ENCODE measurements at places on chromosomes 4 and X. TPM values are rescaled to one million over a fixed set of nuclear protein-coding genes. Genes with fewer than 3 reads are reported as not detected.

CENPVL2 gene
- total RNA-seq: not detected

TRO gene
- 1.0 TPM for total RNA-seq

LONRF3 gene
- 7.3 TPM for total RNA-seq

NUDT11 gene
- 3.9 TPM for total RNA-seq

ARHGAP4 gene
- total RNA-seq: 96.7 TPM

ZCCHC18 gene
- total RNA-seq: 0.86 TPM

DRD5 gene
- total RNA-seq: not detected

FAM13A gene
- 0.86 TPM for total RNA-seq

CXCL5 gene
- not detected for total RNA-seq

PABPC1L2A gene
- total RNA-seq: not detected

DNA sequence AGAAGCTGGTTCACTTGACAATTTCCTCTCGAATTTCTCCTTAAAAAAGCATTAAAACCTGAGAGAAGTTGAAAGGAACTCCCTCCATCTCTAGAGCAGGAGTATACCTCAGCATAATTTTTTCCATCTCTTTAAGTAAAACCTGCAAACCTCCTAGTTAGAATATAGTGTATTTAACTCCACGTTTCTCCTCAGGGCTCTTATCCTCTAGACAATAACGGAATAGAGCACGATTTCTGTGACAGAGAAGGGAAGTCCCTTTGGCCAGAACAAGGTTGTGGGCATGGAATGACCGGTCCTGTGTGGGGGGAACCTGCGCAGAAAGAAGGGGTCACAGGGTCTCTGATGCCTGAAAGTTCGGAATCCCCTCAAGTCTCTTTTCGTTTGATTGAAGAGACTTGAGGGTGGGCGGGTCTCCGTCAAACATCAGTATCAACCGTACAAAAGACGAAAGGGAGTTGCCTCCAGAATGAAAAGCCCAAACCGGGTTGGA, 697 bp downstream of the ZNF280C start:
- DNase-seq: no peak

DNA sequence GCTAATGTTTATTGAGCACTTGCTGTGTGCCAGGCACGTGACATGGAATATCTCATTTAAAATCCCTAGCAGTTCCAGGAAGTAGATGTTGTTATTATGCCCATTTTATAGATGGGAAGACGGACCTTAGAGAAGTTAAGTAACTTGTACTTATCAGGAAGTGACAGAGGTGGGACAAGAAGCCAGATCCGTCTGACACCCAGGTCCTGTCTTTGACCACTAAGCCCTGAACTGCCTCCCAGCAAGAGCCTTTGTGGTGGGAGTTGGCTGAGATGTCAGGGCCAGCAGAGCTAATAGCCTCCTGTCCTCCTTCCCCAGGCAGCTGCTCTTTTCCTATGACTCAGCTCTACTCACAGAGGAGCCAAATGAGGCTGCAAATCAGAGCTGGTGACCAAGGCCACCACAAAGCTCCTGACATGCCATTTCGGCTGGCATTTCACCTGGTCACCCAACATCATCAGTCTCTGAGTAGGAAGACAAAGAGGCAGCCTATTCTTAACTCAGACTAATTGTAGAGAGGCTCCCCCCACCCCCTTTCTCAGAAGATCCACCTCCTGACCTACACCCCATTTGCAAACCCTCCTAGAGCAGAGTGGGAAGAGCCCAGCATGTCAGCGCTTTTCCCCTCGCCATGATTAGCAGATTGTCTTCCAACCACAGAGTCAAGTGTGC, 175.1 kb upstream of the KIT start:
- DNase-seq: no peak

DNA sequence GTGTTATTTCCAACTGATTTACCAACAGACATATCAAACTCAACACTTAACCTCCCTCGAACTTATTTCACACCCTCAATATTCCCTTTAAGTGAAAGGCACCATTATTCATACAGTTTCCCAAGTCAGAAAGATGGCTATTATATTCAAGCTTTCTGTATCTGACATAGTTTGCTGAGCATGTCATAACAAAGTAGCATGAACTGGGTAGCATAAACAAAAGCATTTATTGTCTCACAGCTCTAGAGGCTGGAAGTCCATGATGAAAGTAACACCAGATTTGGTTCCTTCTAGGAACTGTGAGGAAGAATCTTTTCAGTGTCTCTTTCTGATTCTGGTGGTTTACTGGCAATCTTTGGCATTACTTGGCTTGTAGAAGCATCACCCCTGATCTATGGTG, 1388.6 kb downstream of the TECRL start:
- DNase-seq: no peak

DNA sequence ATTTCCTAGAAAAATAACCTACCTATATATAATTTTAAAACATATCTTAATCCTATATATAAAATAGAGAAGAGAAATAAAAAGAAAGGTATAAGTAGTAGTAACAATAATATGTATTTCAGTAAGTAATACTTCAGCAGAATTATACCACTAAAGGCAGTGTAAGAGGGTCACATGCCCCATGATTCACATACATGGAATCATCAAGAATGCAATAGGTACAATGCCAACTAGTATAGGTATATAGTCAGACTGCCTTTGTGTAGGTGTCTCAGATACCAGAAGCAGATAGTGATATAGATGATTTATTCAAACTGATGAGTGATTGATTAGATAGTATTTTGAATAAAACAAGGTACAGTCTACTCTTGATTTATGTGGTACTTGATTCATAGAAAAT, 9.4 kb downstream of the AIMP1 start:
- no peak for DNase-seq

GRCh38 chrX:49199315-49199595, 738 bp downstream of the SYP start:
- DNase-seq: no peak

- DNase-seq: no peak
Measured at GRCh38 chr4:28518561-28519165, 1658.0 kb downstream of the STIM2 start.

DNA sequence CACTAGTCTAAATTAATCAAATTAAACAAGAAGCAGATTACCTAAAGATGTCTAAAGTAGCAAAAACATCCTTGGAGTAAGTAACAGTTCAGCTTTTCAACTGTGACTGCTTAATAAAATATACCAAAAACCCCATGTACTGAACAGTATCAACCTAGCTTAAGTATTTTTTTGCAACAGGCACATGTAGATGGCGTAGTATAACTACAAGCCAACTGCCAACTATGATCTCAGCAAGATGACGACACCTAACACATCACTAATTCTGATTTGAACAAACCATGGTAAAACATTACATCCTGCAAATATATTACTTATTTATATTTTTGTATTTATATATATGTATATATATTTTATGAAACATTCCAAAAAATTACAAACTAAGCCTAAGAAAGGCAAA, 24.5 kb downstream of the DHX15 start:
- DNase-seq: no peak

- no peak for DNase-seq
Measured at GRCh38 chrX:129000018-129000417, 523.3 kb downstream of the SMARCA1 start.

DNA sequence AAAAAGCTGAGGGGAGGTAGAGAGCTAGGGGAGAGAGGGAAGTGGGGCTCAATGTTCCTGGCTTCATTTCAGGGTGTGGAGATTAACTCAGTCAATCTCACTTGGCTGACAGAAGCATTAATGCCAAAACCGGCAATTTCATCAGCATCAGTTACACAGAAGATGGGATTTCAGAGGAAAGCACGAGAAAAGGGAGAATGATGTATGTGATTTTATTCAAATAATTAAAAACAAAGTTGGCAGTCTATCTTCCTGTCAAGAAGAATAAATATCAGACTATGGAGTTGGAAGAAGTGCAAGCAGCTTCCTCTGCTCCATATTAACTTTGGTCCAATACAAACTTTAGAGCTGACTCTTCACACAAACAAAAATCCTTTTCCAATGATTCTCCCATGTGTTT, 29.6 kb upstream of the HCCS start:
- DNase-seq: no peak

- no peak for DNase-seq
Measured at GRCh38 chr4:99209671-99210070, 9.4 kb downstream of the ADH6 start.

GRCh38 chr4:138216272-138216867, 25.8 kb downstream of the SLC7A11 start:
- DNase-seq: no peak

DNA sequence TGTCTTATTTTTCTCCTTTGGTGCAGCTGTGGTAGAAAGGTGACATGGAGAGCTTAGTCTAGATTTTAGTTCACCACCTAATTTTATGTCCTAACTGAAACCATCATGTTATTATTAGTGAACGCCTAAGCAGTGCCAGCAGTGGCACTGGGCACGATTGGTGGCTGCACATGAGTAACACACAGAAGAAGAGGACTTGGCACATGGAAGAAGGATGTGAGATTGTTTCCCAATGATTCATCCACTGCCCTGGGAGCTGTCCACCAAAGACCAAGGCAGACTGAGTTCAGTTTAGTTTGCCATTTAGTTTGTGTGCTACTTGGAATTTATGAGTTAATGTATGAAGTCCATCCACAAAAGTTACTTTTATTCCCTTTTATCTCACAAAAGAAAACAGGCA, 68.1 kb upstream of the NAP1L5 start:
- no peak for DNase-seq

DNA sequence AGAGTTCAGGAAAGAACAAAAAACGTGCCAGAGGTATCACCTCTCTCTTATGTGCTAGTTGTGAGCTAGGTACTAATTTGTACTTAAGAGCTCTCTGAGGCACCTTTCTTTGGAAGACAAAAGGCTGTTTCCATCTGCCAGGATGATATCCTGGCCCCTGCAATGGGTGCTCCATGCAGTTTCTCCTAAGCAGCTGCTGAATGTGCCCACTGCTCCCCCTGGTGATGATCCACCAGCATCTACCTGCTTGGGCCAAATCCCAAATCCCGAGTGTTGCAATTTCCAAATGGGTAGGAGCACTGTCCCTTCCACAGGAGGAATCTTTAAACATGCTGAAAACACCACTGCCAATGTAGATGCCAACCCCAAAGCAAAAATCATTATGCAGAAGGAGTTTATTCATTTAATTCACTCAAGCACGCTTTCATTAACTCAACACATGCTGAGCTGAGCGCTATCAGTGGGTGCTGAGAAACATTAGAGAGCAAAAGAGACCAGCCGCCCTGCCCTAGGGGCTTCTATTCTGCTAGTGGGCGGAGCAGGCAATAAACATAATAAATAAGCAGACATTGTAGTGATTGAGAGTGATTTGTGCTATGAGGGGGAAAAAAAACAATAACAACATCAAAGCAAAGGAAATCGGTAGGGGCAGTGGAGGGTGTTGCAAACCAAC, 69.6 kb upstream of the C4orf50 start:
- DNase-seq: no peak

- DNase-seq: no peak
Measured at GRCh38 chr4:91914176-91914804, 389.5 kb upstream of the GRID2 start.

DNA sequence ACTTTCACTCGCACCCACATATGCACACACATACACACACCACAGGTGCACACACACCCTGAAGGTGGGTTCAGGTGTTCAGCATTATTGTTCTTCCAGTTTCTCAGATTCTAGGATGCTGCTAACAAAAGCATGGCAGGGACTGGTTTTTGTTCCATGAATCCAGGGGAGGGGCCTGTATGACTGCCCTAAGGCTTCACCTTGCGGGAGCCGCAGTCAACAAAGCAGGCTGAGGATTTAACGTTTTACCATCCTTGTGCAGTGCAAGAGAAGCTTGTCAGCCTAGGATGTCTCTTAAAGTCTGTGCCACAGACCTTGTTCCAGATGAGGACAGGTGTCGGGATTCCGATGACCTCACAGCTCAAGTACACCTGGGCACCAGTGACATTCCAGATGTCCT, 61.8 kb downstream of the POLR2B start:
- no peak for DNase-seq

GRCh38 chr4:73172161-73172560, 86.4 kb downstream of the ANKRD17 start:
- DNase-seq: no peak

GRCh38 chr4:76993787-76994641, 44.5 kb downstream of the SEPTIN11 start:
- peak; percentile 22 for DNase-seq

DNA sequence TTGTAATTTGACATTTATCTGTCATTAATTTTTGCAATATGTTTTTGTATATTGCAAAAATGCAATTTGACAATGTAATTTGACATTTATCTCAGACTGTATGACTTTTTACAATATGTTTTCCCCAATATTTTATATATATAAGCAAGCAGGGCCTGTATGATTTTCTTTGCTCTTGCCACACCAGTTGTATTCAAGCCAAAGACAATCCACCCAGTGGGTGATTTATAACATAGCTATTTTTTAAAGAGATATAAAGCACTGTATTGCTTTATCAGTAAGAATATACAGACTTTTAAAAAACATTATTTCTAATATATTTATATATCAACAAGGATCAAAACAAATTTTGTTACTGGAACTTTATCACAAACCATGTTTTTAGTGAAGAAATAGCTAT, 47.3 kb downstream of the SLIT2 start:
- DNase-seq: no peak

- no peak for DNase-seq
Measured at GRCh38 chr4:123672987-123673386, 276.4 kb downstream of the SPRY1 start.

DNA sequence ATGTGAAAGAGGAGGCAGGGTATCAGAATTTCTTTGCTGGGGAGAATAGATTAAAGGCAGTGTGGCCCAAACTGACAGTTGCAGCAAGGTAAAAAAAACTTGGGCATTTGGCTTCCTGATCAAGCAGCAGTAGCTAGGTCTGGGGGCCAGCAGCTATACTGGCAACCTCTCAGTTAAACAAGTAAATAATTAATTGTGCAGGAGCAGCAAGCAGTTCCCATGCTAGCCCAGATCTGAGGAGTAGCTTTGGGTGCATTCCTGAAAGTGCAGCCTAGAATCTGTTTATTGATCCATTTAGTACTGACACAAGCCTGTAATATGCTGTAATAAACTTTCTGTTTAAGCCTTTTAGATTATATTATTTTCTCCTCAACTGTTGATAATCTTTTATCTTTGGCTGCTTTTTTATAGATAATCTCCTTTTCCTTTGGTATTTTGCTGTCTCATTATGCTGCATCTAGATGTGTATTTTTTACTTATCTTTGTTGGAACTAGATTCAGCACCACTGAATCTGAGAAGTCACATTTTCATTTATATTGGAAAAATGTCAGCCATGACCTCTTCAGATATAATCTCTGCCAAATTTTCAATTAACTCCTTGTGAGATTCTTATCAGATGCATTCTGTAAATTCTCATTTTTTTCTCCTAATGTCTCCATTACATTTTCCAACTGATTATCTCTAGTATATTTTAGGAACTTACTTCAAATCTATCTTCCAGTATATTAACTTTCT, 276.3 kb downstream of the STPG2 start:
- DNase-seq: no peak

Measured in activated T-cell treated with anti-CD3 and anti-CD28 coated beads, Interleukin-2, amount 50 U/mL, for 4 hours (primary cell).